ENCODE measurements at places on chromosomes 2 and 18.

GRCh38 chr18:26911840-26912239, 46.3 kb upstream of the AQP4 start:
- no peak for DNase-seq

DNA sequence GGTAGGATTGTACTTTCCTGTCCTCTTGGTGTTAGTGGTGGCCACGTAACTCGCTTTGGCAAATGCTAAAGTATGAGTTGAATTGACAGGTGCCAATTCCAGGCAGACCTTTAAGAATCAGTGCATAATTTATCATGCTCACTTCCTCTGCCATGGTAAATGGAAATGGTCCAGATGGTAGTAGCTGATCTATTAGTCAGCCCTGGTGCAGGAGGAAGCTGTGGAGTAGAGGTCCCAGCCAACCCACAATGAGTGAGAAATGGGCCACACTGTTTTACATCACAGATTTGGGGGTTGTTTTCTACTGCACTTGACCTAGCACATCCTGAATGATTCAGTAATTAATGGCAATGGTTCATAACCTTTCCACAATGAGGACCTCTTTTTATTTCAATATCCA, 104.4 kb downstream of the RGPD3 start:
- DNase-seq: no peak

- DNase-seq: no peak
Measured at GRCh38 chr2:186546846-186547245, 43.0 kb upstream of the ITGAV start.

DNA sequence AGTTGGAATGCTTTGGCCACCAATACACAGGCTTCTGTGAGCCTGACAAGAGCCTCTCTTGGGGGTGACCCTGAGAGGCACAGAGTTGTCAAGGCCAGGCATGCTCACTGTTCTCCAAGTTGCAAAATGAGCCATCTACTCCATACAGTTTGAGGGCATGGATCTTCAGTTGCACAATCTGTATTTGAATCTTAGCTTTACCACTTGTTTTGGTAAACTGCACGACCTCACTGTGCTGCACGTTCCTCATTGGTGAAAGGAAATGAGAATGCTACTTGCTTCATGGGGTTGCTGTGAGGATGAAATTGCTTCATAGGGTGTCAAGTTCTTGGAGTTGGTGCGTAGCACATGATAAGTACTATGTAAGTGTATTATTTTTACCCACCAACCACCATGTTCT, 12.0 kb upstream of the HAAO start:
- no peak for DNase-seq

- DNase-seq: no peak
Measured at GRCh38 chr18:67813380-67814028, 297.0 kb upstream of the DSEL start.

- no peak for DNase-seq
Measured at GRCh38 chr18:77857678-77858655, 608.3 kb downstream of the GALR1 start.
